HepG2 (cell line): ENCODE measurements at places on chromosomes 6 and 20. TPM values are rescaled to one million over a fixed set of nuclear protein-coding genes. Genes with fewer than 3 reads are reported as not detected.

The TTI1 gene
- 39.8 and 51.7 TPM in 2 replicates for total RNA-seq

The PPP1R3G gene
- total RNA-seq: 0.56 and 1.2 TPM in 2 replicates

The HIVEP1 gene
- 7.4 and 11.1 TPM in 2 replicates for total RNA-seq

The METTL24 gene
- total RNA-seq: not detected in 2 replicates

The POLH gene
- total RNA-seq: 25.0 and 35.5 TPM in 2 replicates

The HSPA1L gene
- total RNA-seq: 0.55 and 0.94 TPM in 2 replicates

The SLC22A3 gene
- total RNA-seq: 20.1 and 31.5 TPM in 2 replicates

The PSMA7 gene
- 531 and 639 TPM in 2 replicates for total RNA-seq

DNA sequence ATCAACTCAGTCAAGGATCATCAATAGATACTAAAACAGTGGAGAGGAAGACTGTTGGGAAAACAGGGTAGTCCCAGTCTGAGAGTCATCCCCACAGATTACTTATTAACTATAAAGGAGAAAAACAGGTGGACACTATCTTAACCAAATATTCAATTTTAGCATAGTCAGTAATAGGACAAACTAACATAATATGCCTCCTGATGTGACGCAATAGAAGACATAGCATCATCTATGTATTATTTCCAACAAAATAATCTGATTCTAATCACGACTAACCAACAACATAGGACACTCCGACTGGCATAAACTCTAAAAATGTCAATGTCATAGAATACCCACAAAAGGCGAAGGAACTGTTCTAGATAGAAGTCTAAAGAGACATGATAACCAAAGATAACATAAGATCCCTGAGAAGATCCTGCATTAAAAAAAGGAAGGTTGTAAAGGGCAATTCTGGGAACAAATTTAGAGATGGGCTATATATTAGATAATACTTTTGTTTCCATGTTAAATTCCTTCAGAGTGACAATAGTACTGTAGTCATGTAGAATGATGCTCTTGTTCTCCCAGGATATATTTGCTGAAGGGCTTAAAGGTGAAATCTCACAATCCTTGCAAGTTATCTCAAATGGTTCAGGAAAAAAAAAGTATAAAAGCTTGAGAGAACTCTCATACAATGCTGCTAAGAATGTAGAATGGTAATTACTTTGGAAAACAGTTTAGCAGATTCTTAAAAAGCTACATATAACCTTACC is 28.9 kb downstream of the ILRUN start:
- peaks cover 100% of the 10 kb centered on the region for H3K4me1 ChIP-seq
- no peaks in the 10 kb centered on the region for H3K36me3 ChIP-seq
- no peak overlapping the region for H3K4me3 ChIP-seq
- H3K27ac ChIP-seq: peak overlapping the region; percentile 67
- no peaks in the 10 kb centered on the region for H3K27me3 ChIP-seq

GRCh38 chr20:43237651-43238168 is 48.0 kb upstream of the PTPRT start:
- no peaks in the 10 kb centered on the region for H3K36me3 ChIP-seq
- no peaks in the 10 kb centered on the region for H3K4me1 ChIP-seq
- DNase-seq: no peak
- no peak overlapping the region for H3K27ac ChIP-seq
- H3K4me3 ChIP-seq: no peak overlapping the region

DNA sequence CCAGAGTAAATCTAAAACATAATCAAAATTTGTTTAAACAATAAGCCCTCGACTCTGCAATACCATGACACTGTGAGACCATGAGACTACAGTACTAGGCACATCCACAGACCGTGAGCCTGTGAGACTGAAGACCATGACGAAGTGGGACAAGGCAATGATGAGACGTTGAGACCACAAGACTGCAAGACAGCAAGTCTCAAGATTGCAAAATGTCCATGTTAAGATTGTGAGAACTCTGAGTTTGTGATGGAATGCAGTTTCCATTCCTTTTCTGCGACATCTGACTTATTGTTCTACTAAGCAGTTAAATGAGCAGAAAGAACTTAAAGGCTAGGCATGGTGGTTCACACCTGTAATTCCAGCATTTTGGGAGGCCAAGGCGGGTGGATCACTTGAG is 102.1 kb upstream of the PHACTR1 start:
- H3K4me1 ChIP-seq: no peaks in the 10 kb centered on the region
- DNase-seq: no peak
- H3K27ac ChIP-seq: no peak overlapping the region
- no peaks in the 10 kb centered on the region for H3K36me3 ChIP-seq
- H3K27me3 ChIP-seq: no peaks in the 10 kb centered on the region

DNA sequence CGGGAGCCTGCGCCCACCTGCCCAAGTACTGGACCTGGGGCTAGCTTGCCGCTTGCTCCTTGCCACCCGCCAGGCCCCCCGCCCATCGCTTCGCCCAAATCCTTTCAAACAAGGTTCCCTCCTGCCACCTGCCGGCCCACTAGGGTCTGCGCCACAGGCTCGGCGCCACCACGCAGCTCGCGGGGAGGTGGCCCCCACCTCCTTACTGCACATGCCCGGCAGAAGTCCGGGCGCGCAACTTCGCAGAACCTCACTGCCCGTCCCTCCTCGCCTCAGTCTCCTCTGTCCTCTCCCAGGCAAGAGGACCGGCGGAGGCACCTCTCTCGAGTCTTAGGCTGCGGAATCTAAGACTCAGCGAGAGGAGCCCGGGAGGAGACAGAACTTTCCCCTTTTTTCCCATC is 11.2 kb downstream of the GNAS-AS1 start:
- DNase-seq: peak; percentile 34
- H3K4me3 ChIP-seq: no peak overlapping the region
- no peak overlapping the region for H3K27ac ChIP-seq

DNA sequence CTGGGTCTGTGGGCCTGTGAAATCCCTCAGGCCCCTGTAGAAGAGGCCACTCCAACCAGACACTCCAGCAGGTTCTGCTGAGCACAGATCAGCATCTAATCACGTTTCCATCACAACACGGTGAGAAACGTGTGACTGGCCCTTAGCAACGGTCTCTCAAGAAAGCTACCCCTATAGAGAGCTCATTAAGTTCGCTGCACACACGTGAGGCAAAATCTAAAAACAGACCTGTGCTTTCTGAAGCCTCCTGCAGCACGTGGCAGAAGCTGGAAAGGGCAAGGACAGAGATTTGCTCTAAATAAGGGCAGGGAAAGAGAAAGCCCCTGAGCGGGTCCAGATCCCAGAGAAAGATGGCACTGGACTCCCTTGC is 56.5 kb downstream of the GPR6 start:
- H3K4me1 ChIP-seq: peaks cover 15% of the 10 kb centered on the region
- H3K27ac ChIP-seq: no peak overlapping the region
- H3K36me3 ChIP-seq: no peaks in the 10 kb centered on the region
- no peak overlapping the region for H3K4me3 ChIP-seq
- DNase-seq: no peak

DNA sequence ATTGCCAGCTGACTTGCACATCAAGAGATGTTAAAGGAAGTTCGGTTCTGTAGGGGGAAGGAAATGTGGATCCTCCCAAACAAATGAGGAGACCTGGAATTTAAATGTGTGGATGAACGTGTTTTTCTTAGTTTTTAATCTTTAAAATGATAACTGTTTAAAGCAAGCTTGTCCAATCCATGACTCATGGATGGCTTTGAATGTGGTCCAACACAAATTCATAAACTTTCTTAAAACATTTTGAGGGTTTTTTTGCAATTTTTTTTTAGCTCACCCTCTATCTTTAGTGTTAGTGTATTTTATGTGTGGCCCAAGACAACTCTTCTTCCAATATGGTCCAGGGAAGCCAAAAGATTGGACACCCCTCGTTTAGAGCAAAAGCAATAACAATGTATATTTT is 12.6 kb downstream of the TUBB2B start:
- no peak for DNase-seq
- no peak overlapping the region for H3K27ac ChIP-seq
- H3K4me3 ChIP-seq: no peak overlapping the region
- peaks cover 4% of the 10 kb centered on the region for H3K4me1 ChIP-seq
- H3K36me3 ChIP-seq: no peaks in the 10 kb centered on the region
- peaks cover 13% of the 10 kb centered on the region for H3K27me3 ChIP-seq

DNA sequence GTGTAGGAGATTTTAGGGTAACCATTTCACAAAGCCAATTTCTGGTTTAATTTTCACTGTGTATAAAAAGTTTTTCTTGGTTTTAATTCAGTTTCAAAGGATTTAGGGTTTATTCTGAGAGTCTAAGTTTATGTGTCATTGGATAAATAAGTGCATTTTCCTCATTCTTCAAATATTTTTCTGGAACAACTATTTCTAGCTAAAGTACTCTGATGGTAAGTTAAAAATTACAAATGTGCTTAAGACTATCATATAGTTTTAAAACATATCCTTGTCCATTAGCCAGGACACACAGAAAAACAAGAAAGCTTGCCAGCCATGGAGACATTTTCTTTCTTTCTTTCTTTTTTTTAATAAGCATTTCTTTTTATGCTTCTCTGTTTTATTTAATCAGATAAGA is 333.0 kb downstream of the RFPL4B start:
- H3K27me3 ChIP-seq: no peaks in the 10 kb centered on the region
- H3K36me3 ChIP-seq: no peaks in the 10 kb centered on the region
- no peak overlapping the region for H3K4me3 ChIP-seq
- no peak for DNase-seq
- no peaks in the 10 kb centered on the region for H3K4me1 ChIP-seq
- no peak overlapping the region for H3K27ac ChIP-seq

DNA sequence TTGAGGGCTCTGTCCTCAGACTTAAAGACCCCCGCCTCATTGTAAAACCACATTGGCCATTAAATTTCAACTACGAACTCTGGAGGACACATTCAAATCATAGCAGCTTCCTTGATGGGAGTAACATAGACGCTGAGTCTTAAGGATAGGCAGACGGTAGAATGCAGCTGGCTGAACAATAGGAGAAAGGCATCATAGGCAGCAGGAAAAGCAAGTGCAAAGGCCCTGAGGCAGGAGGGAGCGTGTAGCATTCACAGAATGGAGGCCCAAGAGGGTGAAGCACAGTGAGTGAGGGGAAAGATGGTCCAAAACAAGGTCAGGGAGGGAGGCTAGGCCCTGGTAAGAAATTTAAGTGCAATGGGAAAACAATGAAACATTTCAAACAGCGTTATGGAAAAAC is 8.6 kb upstream of the PFDN4 start:
- no peak overlapping the region for H3K4me3 ChIP-seq
- H3K27me3 ChIP-seq: peaks cover 9% of the 10 kb centered on the region; the same call in 1 of the 3 replicates
- no peak overlapping the region for H3K27ac ChIP-seq

- no peaks in the 10 kb centered on the region for H3K4me1 ChIP-seq
- no peaks in the 10 kb centered on the region for H3K27me3 ChIP-seq
- no peak overlapping the region for H3K27ac ChIP-seq
Measured at GRCh38 chr6:152552616-152553209, 84.4 kb downstream of the SYNE1 start.

DNA sequence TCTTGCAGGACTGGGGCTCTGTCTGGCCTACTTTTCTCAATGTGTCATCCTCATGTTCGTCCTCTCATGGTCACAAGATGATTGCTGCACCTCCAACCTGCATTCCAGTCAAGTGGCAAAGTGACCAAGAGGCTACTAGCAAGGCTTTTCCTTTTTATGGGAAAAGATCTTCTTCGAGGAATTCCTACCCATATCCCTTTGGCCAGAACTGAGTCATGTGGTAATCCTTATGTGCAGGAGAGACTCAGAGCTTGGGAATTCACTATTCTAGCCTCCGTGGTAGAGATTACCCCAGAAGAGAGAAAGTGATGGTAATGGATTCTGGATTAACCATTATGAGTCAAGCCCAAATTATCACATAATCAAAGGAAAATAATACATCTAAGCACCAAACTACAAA is 162.7 kb downstream of the KCNQ5 start:
- H3K36me3 ChIP-seq: no peaks in the 10 kb centered on the region
- H3K4me3 ChIP-seq: no peak overlapping the region
- H3K4me1 ChIP-seq: no peaks in the 10 kb centered on the region
- DNase-seq: no peak
- no peak overlapping the region for H3K27ac ChIP-seq

- H3K4me1 ChIP-seq: peaks cover 31% of the 10 kb centered on the region
- H3K4me3 ChIP-seq: no peak overlapping the region
- peak overlapping the region; percentile 40 for H3K27ac ChIP-seq
- DNase-seq: no peak
Measured at GRCh38 chr6:117547688-117548621, 54.4 kb downstream of the GOPC start.

- H3K27me3 ChIP-seq: peaks cover 44% of the 10 kb centered on the region; the same call in 2 of the 3 replicates
- DNase-seq: no peak
- no peak overlapping the region for H3K27ac ChIP-seq
- no peaks in the 10 kb centered on the region for H3K36me3 ChIP-seq
Measured at GRCh38 chr6:701215-701614, 8.3 kb upstream of the EXOC2 start.

- DNase-seq: no peak
- H3K4me3 ChIP-seq: no peak overlapping the region
- no peaks in the 10 kb centered on the region for H3K4me1 ChIP-seq
- H3K27me3 ChIP-seq: no peaks in the 10 kb centered on the region
Measured at GRCh38 chr20:52760791-52761190, 211.4 kb upstream of the TSHZ2 start.

- H3K36me3 ChIP-seq: no peaks in the 10 kb centered on the region
- no peak within 1 kb of the TSS for H3K27ac ChIP-seq
- no peaks in the 10 kb centered on the region for H3K4me1 ChIP-seq
- DNase-seq: no peak
- H3K4me3 ChIP-seq: no peak within 1 kb of the TSS
Measured at GRCh38 chr6:159044899-159045727, at the start of gene TAGAP. TSS of gene TAGAP (minus strand) at chr6:159044991. CDS start at chr6:159044146, 845 bp downstream.
